CD4-positive, alpha-beta T cell treated with Interleukin-10 for 1 hour (primary cell): ENCODE measurements at places on chromosomes 2 and 18.

- no peak for DNase-seq
These were observed 14.8 kb upstream of the MLPH start for GRCh38 chr2:237472187-237472712.

- DNase-seq, result peak; percentile 33
These were observed 34.0 kb downstream of the TSHZ1 start for GRCh38 chr18:75244351-75245313.

DNA sequence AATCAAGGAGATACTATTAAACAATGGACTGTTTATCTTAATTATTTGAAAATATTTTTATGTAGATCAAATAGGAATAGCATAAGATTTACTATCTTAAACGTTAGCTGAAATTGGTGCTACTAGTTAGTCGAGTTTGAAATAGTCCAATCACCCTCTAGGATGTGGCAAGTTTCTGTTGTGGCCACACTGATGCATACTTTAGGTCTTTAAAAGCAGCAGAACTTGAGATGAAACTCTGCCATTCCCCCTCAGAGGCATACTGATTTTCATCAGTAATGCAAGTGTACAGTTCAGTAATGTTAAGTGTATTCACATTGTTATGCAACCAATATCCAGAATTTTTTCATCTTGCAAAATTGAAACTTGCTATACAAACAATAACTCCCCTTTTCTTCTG lies 151.8 kb downstream of the SLC4A10 start:
- DNase-seq, result no peak

- no peak for DNase-seq
These were observed 25.2 kb downstream of the OSBPL1A start for GRCh38 chr18:24372279-24372872.

- DNase-seq, result no peak
These were observed 178.6 kb downstream of the SEPTIN10 start for GRCh38 chr2:109435066-109435690.
